ENCODE measurements at places on chromosomes 1 and 21.

DNA sequence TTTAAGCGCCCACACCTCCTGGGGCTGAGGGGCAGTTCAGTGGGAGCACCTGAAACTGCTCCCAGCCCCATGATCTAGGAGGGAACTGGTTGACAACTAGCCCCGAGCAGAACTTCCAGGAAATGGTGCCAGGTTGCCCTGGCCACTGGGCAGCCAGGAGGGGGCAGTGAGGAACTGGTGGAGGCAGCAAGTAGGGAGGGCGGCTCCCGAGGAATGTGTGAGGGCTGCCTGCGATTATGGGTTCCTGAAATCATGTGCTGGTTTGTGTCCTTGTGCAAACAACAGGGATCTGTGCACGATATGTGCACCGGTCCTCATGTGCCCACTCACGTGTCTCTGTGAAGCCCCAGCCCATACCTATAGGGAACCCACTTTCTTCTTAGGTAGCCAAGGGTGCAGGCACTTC, 9.9 kb downstream of the GPR3 start:
- DNase-seq = no peak

DNA sequence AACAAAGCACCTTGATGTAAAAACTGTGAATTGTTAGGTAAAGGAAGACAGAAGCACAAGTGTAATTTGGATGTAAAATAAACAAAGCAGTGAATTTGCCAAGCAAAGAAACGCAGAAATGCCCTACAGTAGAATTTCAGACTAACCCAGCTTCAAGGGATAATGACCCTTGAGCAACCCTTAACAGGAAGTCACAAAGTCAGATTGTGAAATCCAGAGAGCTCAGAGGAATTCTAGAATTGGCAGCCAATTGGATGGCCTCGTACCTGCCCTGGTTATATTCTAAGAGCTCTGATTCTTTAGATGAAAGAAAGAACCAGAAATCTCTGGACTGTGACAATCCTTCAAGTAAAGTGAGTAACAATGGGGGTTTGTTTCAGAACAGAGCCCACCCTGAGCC, 152.7 kb upstream of the CHRM3 start:
- no peak for DNase-seq

DNA sequence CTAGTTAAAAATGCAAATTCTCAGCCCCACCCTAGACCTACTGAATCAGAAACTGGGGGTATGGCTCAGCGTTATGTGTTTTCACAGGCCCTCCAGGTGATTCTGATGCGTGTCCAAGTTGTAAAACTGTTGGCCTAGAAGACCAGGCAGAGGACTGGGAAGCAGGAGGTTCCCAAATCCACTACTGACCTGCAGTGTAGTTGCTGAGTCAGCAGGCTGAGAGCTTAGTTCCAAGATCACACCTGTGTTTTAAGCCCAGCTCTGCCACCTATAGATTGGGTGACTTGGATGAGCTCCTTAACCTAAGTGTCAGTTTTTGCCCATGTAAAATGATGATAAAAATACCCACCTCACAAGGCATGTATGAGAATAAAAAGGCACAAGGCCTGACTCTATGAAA, 4.1 kb downstream of the GRHL3 start:
- no peak for DNase-seq

DNA sequence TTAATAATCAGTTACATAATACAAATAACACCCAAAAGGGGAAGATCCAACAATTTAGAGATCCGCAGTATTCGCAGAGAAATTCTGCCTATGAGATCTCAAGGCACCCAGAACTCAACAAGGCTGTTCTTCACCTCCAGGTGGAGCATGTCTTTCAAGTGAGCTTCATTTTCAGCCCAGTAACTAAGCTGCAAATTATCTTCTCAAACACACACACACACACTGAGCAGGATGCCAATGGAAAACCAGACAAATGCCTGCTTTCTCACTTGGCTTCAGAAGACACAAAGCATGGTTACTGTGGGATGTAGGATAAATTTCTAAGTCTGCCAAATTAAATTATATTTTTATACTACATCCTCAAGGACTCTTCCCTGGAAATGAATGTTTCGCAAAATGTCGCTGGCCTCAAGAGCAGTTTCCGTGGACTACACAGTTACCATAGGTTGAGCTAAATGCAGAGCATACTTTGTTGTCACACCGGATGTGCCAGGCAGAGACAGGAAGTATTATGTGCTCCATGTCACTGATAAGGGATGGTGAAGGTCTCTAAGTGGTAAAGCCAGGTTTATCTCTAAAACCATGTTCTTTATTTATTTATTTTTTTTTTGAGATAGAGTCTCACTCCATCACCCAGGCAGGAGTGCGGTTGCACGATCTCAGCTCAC, 30.3 kb downstream of the UBR4 start:
- peak; percentile 6 for DNase-seq

DNA sequence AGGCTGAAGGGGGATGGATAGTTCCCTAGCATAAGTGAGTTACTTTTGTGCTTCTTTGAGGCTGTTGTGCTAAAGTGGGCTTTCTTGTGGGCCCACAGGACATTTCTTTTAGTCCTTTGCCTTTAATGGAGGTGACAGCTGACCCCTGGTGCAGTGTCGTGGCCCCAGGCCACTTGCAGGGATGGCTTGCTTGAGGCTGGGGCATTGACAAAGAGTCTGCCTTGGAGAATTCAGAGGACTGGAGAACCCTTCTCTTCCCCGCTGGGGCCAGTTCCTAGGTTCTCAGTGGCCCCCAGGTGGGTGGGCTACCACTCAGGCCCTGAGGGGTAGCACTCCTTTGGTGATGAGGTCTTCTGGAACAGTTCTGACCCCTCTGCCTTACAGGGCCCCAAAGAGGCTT, 12.8 kb downstream of the ABCG1 start:
- DNase-seq = no peak

Measured in stimulated activated CD8-positive, alpha-beta memory T cell treated with anti-CD3 and anti-CD28 coated beads, Interleukin-15, amount 100 ng/mL, for 4 hours (primary cell).